Liver (tissue), 10 donors: ENCODE measurements at places on chromosomes 1 and 21. TPM values are rescaled to one million over a fixed set of nuclear protein-coding genes. Genes with fewer than 3 reads are reported as not detected.

DNA sequence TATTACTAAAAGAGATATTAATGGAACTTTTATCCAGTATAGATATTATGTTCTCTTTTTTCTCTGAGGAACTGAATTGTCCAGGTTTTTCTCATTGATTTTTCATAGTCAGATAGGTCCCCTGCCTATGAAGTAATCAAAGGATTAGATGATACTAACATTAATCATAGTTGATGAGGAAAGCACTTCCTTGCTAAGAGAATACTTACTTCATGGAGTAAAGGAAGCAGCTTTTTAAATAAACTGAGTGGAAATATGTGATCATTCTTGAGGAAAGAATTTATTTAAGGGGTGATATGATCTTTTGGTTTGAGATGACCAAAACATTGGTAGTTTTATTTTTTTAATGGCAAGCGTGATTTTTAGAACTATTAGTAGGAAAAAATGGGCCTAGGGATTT lies 58.9 kb downstream of the SWT1 start:
- no peak for DNase-seq

DNA sequence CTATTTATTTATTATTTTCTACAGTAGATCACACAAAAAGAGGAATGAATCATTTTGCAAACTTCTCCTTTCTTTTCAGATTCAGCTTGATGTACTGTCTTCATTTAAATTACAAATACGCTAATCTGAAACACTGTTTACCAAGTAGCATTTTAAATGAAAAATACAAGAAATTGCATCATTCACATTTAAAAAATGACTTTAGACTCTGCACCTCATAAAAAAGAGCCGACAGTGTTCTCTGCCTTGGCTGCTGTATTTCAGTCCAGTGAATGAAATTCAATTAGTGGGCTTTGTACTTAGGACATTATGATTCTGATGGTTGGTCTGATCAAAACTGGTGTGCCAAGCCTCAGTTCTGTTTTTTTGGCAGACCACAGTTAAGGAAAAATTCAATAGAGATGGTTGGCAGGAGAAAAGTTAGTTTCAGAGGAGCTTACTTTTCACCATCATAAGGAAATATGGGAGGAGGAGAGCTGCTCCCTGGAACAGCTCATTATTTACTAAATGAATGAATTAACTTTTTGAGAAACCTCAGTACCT lies 222.4 kb upstream of the ESRRG start:
- DNase-seq = no peak

GRCh38 chr1:62424411-62424810 lies 12.4 kb upstream of the USP1 start:
- DNase-seq = no peak

- DNase-seq = no peak
Measured at GRCh38 chr1:245768596-245768995, 613.8 kb downstream of the KIF26B start.

DNA sequence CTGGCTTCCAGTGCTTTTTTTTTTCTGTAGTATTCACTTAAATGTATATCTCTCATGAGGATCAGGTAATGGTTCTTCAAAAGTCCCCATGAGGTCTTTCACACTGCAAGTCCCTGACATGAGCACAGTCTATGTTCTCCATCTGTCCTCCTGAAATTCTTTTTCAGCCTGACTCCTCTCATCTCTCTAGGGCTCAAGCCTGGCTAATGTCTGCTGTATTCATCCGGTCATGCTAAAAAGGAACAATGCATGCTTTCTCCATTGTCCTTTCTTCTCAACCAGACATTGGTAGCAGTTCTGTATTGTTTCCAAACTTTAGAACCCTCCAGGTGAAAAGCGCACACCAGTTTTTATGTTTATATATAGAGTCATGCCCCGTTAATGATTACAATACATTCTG lies 368.3 kb upstream of the OLFM3 start:
- no peak for DNase-seq

DNA sequence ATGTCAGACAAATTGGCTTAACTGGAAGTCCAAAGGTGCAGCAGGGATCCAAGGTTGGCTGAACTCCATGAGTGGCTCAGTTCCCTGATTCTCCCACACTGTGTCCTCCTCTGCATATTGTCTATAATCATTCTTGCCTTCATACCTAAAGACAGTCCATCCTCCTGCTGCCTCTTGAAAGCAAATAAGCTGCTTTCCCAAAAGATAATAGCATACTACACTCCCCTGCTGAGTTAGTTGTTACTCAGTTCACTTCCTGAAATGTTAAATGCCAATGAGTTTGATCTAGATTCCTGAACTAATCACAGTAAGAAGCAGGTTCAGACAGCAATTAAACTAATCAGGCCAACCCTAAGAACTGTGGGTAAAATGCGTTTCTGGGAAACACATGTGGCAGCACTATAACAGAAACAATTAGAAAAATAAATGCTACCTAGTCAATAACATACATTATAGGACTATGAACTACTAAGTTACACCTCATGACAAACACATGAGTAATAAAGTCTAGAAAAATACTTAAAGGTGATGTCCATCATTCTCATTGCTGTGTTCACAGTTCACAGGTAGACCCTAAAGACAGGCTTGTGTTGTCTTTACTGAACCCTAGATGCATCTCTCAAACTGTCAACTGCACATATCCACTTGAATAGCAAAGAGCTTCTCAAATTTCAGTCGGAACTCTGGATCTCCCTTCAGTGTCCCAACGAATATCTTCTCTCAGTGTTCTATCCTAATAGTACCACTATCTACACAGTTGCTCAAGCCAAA lies 50.8 kb upstream of the BOLA1 start:
- no peak for DNase-seq

GRCh38 chr1:63414691-63415365 lies 47.4 kb downstream of the ALG6 start:
- no peak for DNase-seq

GRCh38 chr1:25922056-25922970 lies 16.1 kb upstream of the STMN1 start:
- peak; percentile 41 for DNase-seq

DNA sequence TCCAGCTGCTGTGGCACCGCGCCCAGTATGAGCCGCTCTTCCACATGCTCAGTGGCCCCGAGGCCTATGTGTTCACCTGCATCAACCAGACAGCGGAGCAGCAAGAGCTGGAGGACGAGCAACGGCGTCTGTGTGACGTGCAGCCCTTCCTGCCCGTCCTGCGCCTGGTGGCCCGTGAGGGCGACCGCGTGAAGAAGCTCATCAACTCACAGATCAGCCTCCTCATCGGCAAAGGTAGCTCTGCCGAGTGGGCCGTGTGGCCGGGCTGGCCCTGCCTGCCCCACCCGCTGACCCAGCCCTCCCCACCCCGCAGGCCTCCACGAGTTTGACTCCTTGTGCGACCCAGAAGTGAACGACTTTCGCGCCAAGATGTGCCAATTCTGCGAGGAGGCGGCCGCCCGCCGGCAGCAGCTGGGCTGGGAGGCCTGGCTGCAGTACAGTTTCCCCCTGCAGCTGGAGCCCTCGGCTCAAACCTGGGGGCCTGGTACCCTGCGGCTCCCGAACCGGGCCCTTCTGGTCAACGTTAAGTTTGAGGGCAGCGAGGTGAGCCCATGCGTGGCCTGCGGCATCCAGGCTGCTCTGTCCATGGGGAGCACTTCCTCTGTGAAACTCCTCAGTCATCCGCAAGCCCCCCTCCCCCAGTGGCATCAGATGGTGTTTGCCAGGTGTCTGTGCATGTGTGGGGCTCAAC lies 64.2 kb downstream of the PIK3CD start:
- no peak for DNase-seq

DNA sequence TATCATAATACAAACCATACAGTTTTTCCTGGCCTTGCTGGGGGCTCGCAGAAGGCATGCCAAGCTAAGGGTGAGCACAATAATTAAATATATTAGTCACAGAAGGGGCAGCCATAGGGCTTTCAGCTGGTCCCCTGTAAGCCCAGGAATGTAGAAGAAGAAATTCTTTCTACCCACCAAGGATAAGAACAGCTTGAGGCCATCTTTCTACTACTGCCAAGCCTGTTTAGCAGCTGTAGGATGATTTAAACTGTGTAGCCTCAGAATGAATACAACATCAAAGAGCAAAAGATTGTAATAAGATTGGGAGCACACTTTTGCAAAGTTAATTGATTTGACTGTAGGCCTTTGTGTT lies 171.5 kb downstream of the LRRC7 start:
- no peak for DNase-seq

- no peak for DNase-seq
Measured at GRCh38 chr1:18396247-18396980, 84.3 kb upstream of the KLHDC7A start.

- no peak for DNase-seq
Measured at GRCh38 chr1:201468501-201468843, 516 bp downstream of the PHLDA3 start.

DNA sequence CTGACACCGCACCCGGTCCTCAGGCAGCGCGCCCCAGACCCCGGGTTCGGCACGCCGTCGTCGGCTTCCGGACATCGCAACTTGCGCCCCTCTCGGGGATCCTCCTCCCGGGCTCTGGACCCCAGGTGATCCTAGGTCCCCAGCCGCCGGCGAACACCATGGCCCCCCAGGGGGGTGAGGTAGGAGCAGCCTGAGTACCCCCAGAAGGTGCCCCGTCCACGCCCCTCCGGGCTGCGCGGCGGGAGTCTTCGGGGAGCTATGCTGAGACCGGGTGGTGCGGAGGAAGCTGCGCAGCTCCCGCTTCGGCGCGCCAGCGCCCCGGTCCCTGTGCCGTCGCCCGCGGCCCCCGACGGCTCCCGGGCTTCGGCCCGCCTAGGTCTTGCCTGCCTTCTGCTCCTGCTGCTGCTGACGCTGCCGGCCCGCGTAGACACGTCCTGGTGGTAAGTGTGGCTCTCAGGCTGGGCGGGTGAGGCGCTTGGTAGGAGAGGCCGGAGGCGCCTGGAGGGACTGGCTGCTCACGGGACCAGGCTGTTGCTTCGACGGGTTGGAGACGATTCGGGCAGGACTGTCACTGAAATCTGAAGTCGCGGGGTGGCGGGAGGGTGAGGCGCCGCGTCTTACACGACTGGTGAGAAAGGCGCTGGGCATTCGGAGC lies 367 bp downstream of the WNT2B start:
- no peak for DNase-seq

- DNase-seq = no peak
Measured at GRCh38 chr1:20311289-20311688, 20.6 kb downstream of the VWA5B1 start.

DNA sequence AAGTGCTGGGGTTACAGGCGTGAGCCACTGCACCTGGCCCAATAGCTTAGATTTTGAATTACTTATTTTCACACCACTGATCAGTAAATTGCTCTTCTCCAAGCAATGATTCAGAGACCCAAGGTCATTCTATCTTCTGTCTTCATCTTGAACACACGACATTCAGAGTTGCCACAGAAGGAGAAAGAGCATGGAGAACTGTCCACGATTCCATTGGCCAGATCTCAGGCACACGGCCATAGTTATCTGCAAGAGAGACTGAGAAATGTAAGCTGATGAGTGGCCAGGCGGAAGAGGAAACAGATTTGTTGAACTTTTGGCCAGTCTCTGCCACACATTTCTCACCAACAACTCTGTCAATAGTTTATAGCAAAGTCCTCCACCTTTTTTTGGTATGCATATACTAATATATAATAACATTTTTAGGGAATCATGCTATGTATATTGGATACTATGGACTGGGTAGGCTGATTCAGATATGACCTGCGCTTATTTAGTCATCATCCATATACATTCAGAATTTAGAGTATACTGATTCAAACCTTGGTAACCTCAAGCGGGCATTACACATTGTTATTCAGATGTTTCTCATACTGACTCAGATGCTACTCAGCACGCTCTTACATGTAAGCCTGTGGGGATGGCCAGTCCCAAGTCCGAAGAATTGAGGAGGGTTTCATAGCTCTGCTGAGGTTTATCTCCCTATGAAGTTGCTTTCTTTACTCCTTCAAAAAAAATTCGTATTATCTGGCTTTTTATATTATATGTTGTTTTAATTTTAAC lies 25.5 kb upstream of the CAP1 start:
- no peak for DNase-seq

SIM2 gene
- not detected for polyA plus RNA-seq

GSTM5 gene
- 1.4 TPM for polyA plus RNA-seq

TDRD10 gene
- 0.97 TPM for polyA plus RNA-seq

CFHR2 gene
- 448 TPM for polyA plus RNA-seq

DDR2 gene
- polyA plus RNA-seq = 1.5 TPM

CBR3 gene
- 0.70 TPM for polyA plus RNA-seq

TIE1 gene
- polyA plus RNA-seq = 7.3 TPM

NPPB gene
- not detected for polyA plus RNA-seq

GUCA2B gene
- polyA plus RNA-seq = 1.7 TPM

FAM229A gene
- 1.8 TPM for polyA plus RNA-seq
